ENCODE measurements at places on chromosomes 11 and 22. TPM values are rescaled to one million over a fixed set of nuclear protein-coding genes. Genes with fewer than 3 reads are reported as not detected.

MRPL21 gene
- 46.9 TPM for total RNA-seq

FOLR2 gene
- total RNA-seq = not detected

BAIAP2L2 gene
- 1.6 TPM for total RNA-seq

TMEM126A gene
- 28.8 TPM for total RNA-seq

CCDC81 gene
- 0.43 TPM for total RNA-seq

ESAM gene
- 0.97 TPM for total RNA-seq

FGF19 gene
- total RNA-seq = not detected

SCUBE2 gene
- total RNA-seq = not detected
